ENCODE measurements at places on chromosomes 2 and 18. TPM values are rescaled to one million over a fixed set of nuclear protein-coding genes. Genes with fewer than 3 reads are reported as not detected.

DNA sequence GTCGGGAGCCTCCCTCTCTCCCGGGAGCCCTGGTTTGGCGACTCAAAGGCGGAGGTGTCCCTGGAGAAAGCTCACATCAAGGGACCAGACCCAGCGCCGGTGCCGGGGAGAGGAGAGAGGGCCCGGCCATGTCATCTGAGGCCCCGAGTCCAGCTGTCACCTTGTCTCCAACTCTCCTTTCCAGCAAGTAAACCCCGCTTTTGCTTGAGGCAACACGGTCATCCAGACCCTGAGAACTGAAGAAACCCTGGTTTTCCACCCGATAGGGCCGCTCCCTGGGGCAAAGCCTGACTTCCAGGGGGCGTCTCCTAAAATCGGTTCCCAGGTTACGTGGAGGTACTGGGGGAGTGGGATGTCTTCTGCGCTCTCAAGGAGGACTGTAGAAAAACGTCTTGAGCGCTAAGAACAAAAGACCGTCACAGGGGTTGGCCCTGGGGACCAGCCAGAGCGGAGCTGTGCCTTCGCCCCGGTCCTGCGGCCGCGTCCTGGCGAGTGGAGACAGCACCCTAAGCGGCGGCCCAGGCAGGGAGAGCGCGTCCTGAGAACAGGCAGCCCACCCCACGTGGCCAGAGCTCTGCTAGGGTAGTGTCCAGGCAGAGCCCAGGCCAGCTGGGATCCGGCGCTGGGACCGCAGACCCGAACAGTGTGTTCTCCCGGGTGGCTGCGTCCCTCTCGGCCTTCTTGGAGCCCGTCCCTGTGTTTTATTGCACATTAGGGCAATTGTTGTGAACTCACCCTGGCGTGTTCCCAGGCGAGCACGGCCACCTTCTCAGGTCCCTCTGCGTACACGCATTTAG is 55.7 kb downstream of the TMEM18 start:
- no peak for DNase-seq

The PDE1A gene
- total RNA-seq = 4.0 TPM

GRCh38 chr2:118148809-118149208 is 60.5 kb downstream of the INSIG2 start:
- DNase-seq = no peak

- no peak for DNase-seq
Measured at GRCh38 chr18:48795696-48796095, 155.1 kb downstream of the SMAD7 start.

DNA sequence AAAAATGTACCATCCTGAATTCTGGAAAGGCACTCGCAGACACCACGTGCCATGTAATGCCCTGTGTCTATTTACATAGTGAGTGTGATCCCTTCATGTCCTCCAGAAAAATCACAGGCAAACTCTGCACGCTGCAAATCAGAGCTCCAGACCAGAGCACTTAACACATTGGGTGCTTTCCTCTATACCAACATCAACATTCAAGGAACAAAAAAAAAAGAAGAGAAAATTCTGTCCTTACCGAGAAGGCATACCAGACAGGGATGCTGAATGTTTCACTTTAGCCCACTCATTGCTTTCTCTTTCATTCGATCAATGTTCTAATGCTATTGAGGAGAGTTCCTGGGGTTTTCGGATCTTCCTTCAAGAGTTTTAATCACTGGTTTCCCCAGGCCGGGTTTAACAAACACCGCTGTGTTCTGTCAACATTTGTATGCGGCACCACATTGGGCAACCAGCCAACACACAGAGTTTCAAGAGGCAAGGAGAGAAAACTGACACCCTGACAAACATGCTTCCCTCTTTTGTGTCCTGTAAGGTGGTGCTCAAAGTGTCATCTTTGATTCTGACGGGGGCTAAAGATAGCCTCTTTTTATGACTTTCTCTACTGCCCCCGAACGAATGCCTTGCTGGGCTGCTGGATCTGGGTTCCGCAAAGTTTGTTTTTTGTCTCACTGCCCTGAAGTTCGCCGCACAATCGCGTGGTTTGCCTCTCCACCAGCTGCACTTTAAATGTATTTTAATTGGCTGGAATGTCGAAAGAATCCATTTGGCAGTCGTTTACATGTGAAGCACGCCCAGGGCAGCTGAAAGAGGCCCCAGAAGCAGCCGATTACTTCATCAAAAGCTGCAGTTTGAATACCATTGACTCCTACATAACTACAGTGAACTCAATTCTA is 106.4 kb upstream of the NCKAP5 start:
- no peak for DNase-seq

All from left colon (tissue), 2 donors.